Effector memory CD4-positive, alpha-beta T cell (primary cell): ENCODE measurements at places on chromosomes 11 and 22.

GRCh38 chr22:50540381-50540780 lies 5.3 kb upstream of the KLHDC7B start:
- DNase-seq, result no peak

- no peak for DNase-seq
Measured at GRCh38 chr22:36911887-36912661, 1.4 kb upstream of the CSF2RB start.

GRCh38 chr11:68343761-68344256 lies 31.4 kb downstream of the LRP5 start:
- DNase-seq, result no peak

DNA sequence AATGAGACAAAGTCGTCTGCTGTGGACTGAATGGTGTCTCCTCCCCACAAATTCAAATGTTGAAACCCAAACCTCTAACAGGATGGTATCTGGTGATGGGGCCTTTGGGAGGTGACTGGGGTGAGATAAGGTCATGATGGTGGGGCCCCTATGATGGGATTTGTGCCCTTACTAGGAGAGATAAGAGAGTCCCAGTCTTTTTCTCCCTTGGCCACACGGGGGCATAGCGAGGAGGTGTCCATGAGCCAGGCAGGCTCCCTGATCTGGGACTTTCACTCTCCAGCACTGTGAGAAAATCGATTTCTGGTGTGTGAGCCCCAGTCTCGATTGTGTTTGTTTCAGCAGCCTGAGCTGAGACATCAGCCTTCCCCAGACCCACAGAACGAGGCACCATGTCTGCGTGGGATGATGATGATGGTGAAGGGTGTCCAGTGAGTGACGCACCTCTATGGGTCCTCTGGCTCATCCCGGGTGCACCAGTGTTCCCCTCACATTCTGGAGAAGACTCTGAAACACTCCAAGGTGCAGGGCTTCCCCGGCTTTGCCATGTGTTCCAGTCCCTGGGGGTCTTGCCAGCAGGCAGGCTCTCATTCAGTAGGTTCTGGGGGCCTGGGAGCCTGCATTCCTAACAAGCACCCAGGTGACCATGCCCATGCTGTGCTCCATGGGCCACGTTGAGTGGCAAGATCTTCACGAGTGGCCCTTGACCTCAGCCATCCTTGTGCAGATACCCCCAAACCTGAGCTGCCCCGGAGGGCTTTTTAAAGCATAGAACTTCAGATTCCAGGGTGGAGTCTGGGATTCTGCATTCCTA lies 363.0 kb downstream of the CTTN start:
- DNase-seq, result no peak

- no peak for DNase-seq
Measured at GRCh38 chr22:45204241-45204640, 36.5 kb downstream of the KIAA0930 start.

DNA sequence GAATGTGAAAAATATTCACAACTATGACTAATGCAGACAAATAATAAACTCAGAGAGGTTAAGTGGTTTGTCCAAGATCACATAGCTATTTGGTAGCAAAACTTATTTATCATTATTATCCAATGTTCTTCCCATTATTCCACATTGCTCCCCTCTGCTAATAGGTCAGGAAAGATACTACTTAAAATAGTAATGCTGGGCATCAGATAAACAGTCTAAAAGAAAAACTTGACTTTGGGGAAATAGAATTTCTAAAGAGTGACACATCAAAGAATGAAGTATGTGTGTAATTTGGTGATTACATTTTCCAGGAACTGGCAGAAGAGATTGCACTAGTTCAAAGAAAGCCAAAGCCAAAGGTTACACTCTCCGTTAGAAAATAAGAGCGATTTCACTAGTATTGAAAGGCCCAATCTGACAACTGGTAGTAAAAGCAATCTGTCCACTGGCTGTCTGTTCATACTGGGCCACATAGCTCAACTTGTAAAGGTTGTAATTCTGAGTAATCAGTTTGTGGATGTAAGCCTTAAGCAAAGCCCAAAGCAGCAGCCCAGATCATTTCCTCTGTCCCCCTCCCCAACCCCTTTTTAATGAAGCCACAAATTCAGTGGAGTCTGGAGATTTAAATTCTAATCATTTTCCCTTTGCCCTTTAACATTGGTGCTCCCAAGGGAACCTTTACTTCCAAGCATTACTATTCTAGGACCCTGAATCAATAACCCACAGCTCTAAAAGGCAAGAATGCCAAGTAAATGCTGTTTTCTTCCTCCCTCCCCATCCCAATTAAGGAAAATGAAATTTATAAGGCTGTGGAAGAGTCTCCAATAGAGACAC lies 283.5 kb downstream of the TTC28 start:
- no peak for DNase-seq

GRCh38 chr11:124873951-124874350 lies 8.7 kb downstream of the ROBO3 start:
- no peak for DNase-seq

DNA sequence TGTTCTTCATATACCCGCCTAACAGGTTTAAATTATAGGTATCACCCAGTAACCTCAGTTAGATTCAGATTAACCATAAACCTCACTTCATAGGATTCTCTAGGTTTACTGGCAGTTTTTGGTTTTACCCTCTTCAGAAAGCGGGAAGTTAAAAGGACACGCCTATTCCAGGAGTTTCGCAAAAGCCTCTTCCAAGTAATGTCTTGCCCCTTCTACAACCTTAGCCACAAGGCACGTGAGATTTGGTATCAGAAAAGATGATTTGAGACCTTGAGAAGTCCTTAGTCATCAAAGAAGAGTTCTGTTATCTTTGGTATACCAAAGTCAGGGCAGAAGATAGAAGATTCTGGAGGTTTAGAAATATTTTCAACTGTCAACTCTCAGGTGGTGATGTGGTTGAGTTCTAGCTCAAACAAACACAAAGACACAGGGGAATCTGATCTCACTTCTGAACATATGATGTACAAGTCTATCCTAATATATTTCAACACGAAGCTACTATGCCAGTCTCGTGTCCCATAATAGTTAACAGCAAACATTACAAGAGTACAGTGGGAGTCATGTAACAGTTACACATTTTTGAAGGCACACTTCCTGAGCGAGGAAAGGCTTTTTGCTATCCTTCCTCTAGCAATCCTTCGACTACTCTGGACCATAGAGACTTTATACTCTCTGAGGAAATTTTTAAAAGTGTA lies 103.5 kb downstream of the USP35 start:
- no peak for DNase-seq

GRCh38 chr22:36640106-36640672 lies 63.4 kb downstream of the CACNG2 start:
- no peak for DNase-seq

GRCh38 chr11:95703049-95703448 lies 86.5 kb downstream of the FAM76B start:
- no peak for DNase-seq

- no peak for DNase-seq
Measured at GRCh38 chr11:68796801-68797200, 44.9 kb downstream of the CPT1A start.

GRCh38 chr11:44620328-44620725 lies 54.9 kb downstream of the CD82 start:
- DNase-seq, result no peak

DNA sequence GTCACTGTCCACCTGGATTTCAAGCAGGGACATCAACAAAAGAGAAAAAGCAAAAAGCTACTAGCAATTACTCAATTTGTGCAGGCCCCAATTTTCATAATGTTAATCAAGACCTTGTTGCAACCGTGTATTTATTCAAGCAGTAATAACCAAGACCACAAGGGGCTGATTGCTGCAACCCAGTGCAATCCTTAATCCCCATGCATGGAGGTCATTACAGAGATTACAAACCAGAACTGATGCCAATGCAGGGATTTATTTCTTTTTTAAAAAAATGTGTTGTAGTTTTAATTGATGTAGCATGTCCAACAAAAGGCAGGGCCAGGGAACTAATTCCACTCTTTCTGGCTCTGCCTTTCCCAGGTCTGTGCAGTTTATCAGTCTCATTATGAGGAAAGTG lies 18.4 kb downstream of the TECTA start:
- no peak for DNase-seq

GRCh38 chr22:35231585-35232084 lies 25.7 kb upstream of the HMGXB4 start:
- peak; percentile 48 for DNase-seq

DNA sequence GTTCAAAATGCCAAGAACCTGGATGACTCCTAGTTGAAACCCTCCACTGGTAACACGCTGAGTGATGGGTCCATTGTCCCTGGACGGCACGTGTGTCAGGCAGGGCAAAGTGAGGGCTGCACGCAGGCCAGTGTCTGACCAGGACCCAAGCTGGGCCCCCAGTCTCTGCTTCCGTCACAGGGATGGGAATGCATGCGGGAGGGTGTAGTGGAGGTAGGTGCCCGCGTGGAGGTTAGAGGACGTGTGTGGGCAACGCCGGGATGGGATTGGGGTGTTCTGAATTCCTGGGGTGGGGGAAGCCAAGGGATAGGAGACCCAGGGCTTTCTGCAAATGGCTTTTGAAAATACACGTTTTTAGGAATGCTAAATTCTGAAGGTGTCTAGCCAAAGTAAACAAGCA lies 943.3 kb downstream of the BRD1 start:
- DNase-seq, result no peak

- DNase-seq, result no peak
Measured at GRCh38 chr11:118621071-118621783, 13.8 kb downstream of the PHLDB1 start.

- no peak for DNase-seq
Measured at GRCh38 chr11:103673773-103674172, 362.7 kb upstream of the DDI1 start.
